Camera-type eye (tissue), 1 donor: ENCODE measurements at places on chromosomes 1 and 21. TPM values are rescaled to one million over a fixed set of nuclear protein-coding genes. Genes with fewer than 3 reads are reported as not detected.

Gene YBEY
- total RNA-seq, result 20.6 TPM

Gene KCNC4
- total RNA-seq, result 15.0 TPM

Gene NR5A2
- 1.9 TPM for total RNA-seq

Gene FAM229A
- total RNA-seq, result 3.1 TPM

Gene LCA5L
- total RNA-seq, result 3.8 TPM

Gene C4BPA
- not detected for total RNA-seq
